A172 (cell line): ENCODE measurements at places on chromosomes 4 and X.

GRCh38 chr4:122896270-122896669 is 26.1 kb downstream of the NUDT6 start:
- DNase-seq: no peak

DNA sequence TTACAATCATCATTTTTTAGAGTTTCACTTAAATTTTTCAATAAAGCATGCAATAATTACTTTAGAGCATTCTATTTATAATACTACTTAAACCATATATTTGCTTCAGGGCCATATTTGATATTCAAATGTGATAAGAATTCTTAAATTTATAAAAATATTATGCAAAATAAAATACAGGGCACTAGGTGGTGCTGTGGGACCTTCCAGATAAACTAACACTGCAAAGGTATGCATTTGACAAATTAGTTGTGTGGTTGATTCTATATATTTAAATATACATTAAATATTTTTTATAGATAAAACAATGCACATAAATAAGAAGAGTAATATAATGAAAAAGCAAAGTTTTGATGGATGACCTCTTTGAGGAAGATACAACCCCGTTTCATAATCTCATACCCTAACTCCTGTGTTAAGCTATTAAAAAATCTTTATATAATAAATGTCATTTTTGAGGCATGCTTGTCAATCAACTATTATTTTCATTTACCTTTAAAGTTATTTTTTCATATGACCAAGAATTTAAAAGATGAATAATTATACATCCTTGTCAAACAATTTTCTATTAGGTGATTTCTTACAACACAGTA is 128.4 kb downstream of the REELD1 start:
- no peak for DNase-seq

- no peak for DNase-seq
These were observed 78.8 kb downstream of the TMEM47 start for GRCh38 chrX:34578237-34578636.

GRCh38 chrX:16702700-16703599 is 9.5 kb downstream of the CTPS2 start:
- no peak for DNase-seq

DNA sequence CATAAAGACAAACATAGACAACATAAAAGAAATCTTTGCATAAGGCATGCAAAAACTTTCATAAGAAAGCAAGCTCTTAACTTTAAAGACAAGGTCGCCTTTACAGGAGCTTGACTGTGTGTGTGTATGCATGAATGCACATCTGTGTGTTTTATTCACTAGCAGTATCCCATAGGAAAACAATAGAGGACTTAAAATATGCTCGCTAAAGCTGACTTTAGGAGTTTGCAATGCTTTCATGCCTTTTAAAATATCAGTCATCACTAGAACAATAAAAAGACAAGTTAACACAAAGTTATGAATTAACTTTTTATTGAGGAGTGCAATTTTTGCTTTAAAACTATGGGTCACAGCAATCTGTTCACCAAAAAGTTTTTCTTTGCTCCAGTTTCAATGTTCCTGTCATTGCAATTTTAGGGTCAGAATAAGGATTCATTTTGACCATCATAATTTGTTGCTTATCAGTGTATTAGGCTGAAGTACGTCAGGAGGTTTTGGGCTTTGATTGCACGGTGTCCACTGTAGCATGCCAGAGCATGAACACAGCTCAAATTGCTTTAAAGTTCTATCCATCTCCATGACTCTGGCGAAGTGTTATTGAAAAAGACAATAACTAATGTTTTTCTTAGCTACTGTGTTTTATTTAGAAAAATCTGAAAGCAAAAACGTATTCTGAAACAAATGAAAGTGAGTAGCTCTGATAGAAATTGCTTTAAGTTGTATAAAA is 36.9 kb downstream of the ANXA10 start:
- no peak for DNase-seq

DNA sequence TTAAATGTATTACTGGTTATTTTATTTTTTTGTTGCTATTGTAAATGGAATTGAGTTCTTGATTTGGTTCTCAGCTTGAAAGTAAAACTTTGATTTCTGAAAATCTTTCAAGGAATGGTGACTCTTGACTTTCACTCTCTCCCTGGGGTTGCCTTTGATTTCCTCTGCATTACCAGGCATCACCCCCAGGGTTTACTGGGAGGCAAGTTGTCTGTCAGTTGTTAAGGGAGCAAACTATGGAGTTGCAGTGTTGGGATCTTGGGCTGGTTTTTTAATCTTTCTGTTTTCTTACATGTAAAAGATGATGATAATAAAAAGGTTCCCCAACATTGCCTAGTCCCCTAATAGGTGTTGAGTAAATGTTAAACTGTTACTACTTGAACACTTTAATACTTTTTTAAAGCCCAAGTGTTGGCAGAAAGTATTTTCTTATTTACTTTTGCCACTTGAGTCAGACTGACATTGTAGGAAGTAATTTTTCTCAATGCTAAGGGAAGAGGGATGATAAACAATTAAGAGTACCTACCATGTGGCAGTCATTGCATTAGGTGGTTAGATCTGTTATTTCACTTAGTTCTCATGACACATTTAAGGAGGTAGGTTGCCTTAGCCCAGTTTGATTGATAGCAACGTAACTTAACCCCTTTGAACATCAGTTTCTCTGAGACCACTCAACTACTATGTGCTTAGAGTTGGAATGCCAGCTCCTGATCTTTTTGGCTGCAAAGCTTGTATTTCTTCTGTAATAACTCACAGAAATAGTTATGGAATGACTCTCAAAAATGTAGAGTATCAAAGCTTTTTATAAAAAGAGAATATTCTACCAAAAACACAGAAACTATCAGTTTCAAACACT is 67.1 kb downstream of the DCLK2 start:
- DNase-seq: peak; percentile 40

GRCh38 chr4:164918956-164919355 is 42.0 kb downstream of the APELA start:
- DNase-seq: no peak

DNA sequence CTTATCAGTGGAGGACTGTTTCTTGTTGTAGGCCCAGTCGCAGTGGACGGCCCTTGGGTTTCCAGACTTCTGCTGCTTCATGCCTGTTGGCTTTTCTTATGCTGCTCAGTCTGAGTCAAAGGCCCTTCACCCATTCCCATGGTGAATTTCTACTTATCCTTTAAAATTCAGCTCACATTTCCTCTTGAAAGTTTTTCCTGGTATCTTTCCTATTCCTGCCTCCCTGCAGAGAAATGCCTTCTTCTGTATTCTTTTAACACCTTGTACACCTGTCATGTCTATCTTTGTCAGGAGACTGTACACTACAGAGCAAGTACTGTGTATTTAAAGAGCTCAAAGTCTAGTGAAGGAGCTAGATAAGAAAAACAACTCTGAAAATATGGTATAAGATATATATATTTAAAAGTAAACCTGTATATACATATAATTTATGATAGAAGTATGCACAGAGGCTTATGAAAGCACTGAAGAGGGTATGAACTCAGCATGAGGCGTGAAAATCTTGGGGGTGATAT is 22.0 kb downstream of the NPNT start:
- DNase-seq: no peak

GRCh38 chr4:19983072-19983471 is 268.6 kb upstream of the SLIT2 start:
- DNase-seq: peak; percentile 44

- DNase-seq: no peak
These were observed 260.5 kb upstream of the FAT1 start for GRCh38 chr4:186984105-186984644.

- no peak for DNase-seq
These were observed 31.3 kb upstream of the SORCS2 start for GRCh38 chr4:7160951-7161440.

- peak; percentile 88 for DNase-seq
These were observed 112.8 kb upstream of the ATXN3L start for GRCh38 chrX:13432414-13433297.

DNA sequence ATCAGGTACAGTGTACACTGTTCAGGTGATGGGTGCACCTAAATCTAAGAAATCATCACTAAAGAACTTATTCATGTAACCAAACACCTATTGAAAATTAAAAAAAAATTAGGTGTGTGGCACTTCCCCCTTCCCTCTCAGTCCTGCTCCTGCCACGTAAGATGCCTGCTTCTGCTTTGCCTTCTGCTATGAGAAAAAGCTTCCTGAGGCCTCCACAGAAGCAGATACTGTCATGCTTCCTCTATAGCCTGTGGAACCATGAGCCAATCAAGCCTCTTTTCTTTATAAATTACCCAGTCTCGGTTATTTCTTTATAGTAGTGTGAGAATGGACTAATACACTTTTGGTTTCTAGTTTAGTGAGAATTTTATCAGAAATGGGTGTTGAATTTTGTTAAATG is 459.8 kb upstream of the DIPK2B start:
- no peak for DNase-seq

GRCh38 chr4:157075811-157076577 is at the start of gene GLRB:
Gene GLRB (plus strand): TSS chr4:157076150. CDS start chr4:157078025, 1,875 bp downstream.
- DNase-seq: no peak

- DNase-seq: no peak
These were observed 122.5 kb downstream of the ADAMTS3 start for GRCh38 chr4:72446353-72447055.
